ENCODE measurements at places on chromosomes 12 and 14.

DNA sequence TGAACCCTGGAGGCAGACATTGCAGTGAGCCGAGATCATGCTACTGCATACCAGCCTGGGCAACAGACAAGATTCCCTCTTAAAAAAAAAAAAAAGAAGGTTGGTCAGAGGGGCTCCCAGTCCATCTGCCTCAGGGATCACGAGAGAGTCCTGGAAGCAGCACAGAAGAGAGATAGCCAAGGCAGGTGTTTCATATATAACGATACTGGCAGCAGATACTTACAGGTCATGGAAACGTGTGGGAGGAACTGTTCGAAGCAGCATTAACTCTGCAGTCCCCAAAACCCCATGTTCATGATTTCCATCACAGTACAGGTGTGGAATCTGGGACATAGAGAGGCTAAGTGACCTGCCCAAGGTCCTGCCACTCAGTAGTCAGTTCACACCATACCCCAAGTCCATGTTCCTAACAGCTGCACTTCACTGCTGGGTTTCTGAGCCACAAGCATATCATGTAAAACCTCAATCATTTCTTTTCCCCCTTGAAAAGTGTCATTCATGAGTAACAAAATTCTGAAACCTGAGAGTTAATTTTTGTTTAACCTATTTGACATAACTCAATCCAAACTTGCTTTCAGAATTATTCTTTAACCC lies 16.7 kb downstream of the CDK2AP1 start:
- DNase-seq = no peak

GRCh38 chr14:101475456-101476257 lies 85.6 kb upstream of the DIO3 start:
- no peak for DNase-seq

- no peak for DNase-seq
Measured at GRCh38 chr12:129483111-129483893, 420.5 kb downstream of the TMEM132D start.

- no peak for DNase-seq
Measured at GRCh38 chr12:108638141-108638827, 4.6 kb upstream of the SELPLG start.

Data from germinal center (tissue), 1 donor.